EH (cell line): ENCODE measurements at places on chromosomes 5 and 9.

DNA sequence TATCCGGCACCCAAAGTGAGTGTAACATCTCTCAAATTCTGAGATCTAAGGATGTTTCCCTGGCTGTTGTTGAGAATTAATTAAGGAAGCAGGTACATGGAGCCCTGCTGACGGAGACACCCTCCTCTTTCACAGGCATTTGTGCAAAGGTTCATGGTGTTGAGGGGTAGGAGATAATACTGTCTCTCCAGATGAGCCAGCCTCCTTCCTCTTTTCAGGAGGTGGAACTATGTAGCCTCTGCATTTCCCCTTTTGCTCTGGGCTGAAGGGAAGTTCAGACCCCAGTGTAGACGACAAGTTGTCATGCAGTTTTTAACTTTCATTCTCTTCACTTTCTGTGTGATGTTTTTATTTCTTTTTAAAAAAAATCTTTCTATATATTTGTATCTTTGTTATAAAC is 107.5 kb downstream of the GALNT10 start:
- no peak for DNase-seq

- peak; percentile 19 for DNase-seq
These were observed 16.1 kb upstream of the DRD1 start for GRCh38 chr5:175460126-175460525.

GRCh38 chr9:21996438-21996837 is 1.8 kb downstream of the CDKN2B-AS1 start:
- no peak for DNase-seq

DNA sequence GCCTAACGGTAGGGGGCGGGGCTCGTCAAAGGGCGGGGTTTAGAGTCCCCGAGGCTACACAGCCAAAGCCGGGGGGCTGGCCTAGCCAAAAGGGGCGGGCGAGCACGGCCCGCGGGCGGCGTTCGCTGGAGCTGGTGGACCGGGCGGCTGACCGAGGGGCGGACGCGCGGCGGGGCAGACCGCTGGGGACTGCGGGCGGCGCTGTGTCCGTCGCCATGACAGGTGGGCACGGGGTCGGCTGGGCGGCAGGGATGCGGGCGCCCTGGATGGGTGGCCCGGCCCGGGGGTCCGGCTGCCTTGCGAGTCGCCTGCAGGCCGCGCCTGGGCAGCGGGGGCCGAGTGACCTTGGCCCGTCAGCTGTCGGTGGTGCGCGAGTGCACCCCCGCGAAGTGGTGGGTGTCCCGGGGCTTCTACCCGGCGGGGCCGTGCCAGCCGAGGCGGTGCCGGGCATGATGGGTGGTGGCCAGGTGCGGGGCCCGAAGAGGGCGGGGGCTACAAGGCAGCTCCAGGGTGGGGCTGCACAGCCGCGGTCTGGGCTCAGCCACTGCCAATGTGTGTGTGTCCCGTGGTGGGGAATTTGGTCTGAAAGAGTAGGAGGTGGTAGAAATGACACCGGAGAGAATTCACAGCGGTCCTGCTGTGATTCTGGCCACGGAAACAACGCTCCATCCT is at the start of gene CARD19:
Gene CARD19, plus strand, starts transcription at position 87 of the 672 bp plus-strand sequence. Its CDS starts 129 bp downstream, at position 216.
- peak; percentile 42 for DNase-seq

DNA sequence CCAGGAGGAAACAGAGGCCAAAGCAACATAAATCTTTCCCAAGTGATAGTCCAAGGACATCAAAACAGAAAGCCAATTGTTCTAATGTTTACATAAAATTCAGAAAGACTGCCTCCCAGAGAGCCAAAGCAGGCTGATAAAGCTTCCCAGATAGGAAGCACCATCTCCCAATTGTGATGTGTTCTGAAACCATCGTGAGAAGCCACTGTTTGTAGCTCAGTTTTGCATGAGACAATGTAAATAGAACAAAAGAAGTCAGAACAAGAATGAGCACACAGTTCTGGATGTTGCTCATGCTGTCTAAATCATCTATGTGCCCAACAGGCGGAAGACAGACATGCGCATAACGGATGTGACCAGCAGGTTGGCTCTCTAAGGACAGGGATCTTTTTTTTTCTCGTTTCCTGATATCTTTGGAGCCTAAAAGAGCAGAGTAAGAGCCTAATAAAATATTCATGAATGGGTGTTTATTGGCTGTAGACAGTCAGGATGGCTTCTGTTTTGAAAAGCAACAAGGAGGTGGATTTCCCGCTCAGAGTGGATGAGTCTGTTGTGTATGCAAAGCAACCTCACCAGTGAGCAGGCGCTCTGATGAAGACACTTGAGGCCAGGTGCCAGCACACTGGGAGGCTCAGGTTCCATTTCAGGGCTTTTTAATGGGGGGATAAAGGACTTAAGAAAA is 113.6 kb downstream of the GNA14 start:
- DNase-seq, result no peak

GRCh38 chr5:119304439-119305211 is 51.2 kb upstream of the TNFAIP8 start:
- peak; percentile 37 for DNase-seq

DNA sequence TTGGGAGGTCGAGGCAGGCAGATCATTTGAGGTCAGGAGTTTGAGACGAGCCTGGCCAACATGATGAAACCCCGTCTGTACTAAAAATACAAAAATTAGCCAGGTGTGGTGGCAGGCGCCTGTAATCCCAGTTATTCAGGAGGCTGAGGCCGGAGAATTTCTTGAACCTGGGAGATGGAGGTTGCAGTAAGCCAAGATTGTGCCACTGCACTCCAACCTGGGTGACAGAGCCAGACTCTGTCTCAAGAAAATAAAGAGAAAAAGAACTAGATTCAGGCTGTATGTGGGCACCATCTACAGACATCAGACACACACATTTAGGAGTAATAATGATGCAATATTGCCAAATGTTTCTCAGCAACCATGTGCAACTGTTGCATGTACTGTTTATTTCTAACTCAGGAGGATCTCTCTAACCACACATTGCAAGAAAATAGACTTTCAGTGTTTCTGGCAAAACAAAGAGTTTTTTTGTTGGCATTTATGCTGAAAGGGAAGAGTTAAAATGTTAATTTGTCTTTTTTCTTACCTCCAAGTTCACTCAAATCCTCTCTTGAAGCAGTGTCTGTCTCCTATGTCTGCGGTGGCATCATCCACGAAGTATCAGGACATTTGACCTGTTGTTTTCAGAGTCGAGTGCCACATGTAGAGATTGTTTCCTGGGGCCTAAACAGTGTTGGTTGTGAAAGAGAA is 5.1 kb upstream of the ORM1 start:
- DNase-seq, result peak; percentile 64

- DNase-seq, result no peak
These were observed 2.2 kb downstream of the ZSWIM6 start for GRCh38 chr5:61333954-61334867.

GRCh38 chr9:18138656-18139055 is 335.3 kb upstream of the ADAMTSL1 start:
- no peak for DNase-seq

DNA sequence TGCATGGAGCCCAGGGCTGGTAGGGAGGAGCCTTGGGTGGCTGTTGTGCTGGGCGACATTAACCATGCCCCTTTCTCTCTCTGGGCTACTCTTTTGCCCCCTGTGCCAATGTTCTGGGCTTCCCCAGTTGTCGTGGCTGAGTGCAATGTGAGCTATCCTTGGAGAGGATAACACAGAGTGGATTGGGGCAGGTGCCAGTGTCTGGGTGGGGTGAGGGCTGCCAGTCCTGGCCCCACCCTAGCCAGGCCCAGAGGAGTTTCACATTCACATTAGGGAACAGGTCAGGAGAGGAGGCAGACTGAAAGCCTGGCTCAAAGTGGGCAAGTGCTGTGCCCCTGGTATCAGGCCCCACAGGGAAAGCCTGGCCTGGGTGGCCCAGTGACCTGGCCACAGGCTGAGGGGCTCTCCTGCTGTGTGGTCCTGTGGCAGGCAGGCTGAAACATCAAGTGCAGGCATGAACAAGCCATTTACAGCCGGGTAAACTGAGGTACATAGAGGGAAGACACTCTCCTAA is 7.5 kb upstream of the NDST1 start:
- DNase-seq, result no peak

- peak; percentile 49 for DNase-seq
These were observed 70.6 kb downstream of the DCP2 start for GRCh38 chr5:113047234-113047633.

DNA sequence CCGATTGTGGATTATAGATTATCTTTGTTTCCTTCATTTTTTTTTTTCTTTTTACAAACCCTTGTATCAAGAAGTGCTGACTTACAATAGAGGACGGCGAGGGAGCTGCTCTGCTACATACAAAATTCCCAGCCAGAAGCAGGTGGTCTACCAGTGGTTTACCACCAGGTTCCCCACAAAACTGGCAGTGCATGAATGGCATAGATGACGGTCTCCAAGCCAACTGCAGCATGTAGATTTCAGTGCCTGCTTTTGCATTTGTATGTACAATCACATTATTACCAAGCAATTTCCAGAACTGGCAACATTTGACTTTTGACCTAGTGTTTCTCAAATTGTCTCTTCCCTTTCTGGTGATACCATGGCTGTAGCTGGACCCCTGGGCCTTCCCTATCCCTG is 84.0 kb downstream of the ACER2 start:
- no peak for DNase-seq

GRCh38 chr5:13941468-13941867 is 3.0 kb downstream of the DNAH5 start:
- no peak for DNase-seq

- DNase-seq, result no peak
These were observed 122.5 kb upstream of the GRIN3A start for GRCh38 chr9:101860920-101861319.

DNA sequence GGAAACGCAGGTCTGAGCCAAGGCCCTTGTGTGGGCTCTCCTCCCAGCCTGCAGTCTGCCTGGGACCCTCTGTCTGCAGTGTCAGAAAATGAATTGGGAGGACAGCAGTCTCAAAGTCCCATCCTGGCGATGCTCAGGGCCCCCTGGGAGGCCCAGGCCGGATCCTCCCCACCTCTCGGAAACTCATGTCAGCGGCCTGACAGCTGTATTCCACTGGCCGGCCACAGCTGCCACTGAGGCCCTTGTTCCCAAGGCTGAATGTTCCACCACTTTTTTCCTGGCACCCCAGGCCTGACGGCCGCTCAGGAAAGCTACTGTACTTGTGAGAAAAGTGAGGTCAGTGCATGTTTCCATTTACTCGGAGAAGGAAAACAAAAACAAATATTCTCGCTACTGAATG is 180.0 kb downstream of the FGF18 start:
- DNase-seq, result no peak

DNA sequence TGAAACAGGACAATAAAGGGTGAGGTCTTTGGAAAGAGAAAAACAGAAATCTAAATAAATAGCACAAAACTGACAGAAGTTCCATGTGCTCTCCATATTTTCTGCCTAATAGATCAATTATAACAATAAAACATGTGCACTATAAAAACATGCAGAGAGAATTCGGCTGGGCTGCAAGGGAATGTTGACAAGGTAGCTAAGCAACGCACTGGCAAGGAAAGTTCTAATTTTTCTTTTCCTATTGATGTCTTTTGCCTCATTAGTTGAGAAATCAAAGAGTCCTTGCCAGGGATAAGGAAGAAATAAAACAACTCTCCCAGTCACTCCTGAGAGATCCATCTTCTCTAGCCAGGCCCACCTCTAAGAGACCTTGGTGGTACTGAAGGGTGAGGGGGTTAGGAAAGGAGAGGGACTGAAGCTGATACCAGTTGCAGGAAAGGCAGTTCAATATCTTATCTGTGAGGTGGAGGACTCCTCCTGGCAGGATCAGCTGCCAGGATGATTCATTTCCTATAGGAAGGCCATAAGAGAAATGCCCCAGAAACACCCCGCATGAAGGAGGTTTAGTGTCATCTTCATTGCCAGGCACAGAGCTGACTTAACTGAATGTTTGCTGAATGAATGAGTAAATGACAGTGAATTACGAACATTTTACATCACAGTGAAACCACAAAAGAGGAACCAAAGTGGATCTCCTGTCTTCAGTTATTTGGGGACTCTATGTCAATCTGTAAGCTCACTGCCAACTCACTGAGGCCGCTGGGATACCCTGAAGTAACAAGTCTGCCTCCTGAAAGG is 63.7 kb upstream of the IFNK start:
- peak; percentile 8 for DNase-seq
